COR-L47 (cell line): ENCODE measurements at places on chromosomes 6 and 20.
A peak's percentile ranks its signal among the peaks of the same experiment; 100 is the strongest.

DNA sequence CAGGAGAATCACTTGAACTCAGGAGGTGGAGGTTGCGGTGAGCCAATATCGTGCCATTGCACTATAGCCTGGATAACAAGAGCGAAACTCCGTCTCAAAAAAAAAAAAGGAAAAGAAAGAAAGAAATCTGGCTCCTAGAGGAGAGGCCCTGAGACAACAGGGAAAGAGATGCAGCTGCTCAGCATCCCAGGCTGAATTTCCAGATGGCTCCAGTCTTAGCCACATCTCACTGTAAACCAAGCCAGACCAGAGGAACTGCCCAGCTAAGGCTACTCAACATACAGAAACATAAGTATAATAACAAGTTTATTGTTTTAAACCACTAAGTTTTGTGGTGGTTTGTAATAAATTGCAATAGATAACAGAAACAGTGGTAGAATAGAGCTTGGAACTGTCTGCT, 38.5 kb upstream of the TASP1 start:
- no peak for DNase-seq

DNA sequence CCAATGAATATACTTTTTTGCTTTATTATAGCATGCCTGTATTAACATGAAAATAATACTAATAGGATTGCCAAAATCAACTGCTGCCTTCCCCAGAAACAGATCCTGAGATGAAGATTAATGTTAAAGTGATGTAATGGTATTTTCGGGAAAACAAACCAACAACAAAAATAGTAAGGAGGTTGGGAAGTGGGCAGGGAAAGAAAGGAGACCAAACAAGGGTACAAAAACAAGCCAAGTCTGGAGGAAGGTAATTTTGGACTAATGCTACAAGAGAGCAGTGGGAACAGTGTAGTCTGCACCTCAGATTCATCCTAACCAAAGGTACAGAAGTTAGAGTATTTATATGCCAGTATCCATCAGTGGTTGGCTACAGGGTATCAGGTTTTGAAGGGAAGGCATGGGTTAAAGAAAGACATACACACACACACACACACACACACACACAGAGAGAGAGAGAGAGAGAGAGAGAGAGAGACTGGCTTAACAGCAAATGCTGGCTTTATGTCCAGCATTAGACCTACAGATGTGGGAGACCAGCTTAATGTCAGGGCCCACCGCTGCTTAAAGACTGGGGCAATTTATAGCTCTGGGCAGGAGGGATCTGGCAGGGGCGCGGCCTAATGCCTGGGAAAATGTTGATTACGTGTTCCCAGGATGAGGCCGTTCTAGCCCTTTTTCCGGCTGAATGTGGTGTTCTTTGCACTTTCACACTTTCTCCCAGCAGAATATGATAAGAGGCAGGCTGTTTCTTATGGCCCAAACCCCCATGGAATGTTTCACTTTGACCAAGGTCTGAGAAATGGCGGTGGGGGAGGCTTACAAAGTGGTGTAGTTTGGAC, 3.8 kb upstream of the SLC17A1 start:
- no peak for DNase-seq

DNA sequence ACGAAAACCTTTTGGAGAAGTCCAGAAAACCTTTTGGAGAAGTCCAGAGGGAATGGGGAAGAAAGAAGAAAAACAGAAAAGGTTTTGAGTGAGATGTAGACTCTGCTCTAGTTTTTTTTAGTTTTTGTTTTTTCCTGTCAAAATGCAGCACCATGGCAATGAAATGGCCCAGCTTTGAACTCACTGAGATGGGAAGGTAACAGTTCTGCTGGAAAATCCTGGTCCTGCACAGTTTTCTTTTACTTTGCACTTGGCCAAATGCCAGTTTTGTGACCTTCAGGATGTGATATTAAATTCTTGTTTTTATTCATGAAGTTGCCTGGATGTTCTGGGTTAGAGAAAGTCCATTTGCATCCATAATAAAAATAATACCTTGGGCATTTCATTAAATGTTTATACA, 145.7 kb downstream of the CFAP61 start:
- no peak for DNase-seq

- no peak for DNase-seq
Observed at GRCh38 chr6:137829641-137830083, 37.4 kb upstream of the TNFAIP3 start.

- DNase-seq = no peak
Observed at GRCh38 chr6:44495036-44495901, 107.8 kb downstream of the CDC5L start.

GRCh38 chr6:36641543-36641942, 37.0 kb upstream of the CDKN1A start:
- DNase-seq = no peak

- DNase-seq = no peak
Observed at GRCh38 chr6:141580131-141580530, 552.6 kb upstream of the GJE1 start.

DNA sequence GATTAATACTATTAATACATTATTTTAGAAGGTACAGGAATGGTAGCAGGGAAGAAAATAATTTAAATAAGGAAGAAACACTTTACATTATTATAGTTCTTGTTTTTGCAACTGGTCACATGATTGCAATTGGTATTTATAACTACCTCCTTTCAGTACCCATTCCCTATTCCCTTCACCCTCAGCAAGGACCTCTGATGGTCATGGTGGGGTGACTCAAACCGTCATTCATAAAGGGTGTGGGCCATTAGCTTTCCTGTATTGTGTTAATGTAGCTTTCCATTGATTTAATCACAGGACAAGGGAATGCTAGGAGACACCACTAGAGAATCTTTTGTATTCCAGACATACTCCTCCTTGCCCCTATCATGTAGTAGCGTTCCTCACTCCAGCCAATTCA, 47.2 kb upstream of the TMEM244 start:
- no peak for DNase-seq

DNA sequence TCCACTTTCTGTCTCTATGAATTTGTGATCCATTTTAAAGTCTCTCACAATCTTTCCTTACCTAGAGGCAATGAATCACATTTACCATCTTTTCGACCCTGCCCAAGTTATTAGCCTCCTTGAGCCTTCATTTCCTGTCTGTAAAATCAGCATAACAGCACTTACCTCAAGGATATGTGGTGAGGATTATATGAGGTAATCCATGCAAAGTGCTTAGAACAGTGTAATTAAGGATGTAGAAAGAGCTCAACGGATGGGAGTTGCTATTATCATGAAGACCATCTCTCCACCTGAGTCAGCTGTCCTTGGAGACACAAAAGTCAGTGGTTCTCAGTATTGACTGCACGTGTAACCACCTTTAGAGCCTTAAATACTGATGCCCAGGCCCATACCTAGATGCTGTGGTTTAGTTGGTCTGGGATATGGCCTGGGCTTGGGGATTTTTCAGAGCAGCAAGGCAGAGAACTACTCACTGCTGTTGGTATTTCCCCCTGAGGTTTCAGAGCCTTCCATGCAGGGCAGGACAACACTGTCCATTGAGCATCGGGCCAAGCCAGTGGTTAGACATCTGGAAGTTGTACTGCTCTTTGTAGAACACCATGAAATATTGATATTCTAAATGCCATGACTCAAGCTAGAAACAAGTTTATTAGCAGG, 55.8 kb downstream of the LYRM2 start:
- DNase-seq = no peak

DNA sequence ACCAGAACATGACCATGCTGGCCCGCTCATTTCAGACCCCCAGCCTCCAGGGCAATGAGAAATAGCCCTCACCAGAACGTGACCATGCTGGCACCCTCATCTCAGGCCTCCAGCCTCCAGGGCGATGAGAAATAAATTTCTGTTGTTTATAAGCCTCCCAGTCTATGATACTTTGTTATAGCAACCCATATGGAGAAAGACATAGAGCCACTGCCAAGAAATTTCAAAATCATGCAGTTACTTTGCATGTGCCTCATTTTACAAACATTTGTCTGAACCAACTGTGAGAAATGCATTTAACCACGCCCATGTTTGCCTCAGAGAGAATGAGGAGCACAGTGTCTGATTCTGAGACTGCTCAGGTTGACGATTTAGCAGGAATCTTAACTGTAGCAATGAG, 15.5 kb downstream of the CYP39A1 start:
- no peak for DNase-seq

- DNase-seq = no peak
Observed at GRCh38 chr6:53394704-53395103, 46.0 kb upstream of the ELOVL5 start.

GRCh38 chr6:92339936-92340640, 1079.3 kb downstream of the EPHA7 start:
- DNase-seq = no peak

- no peak for DNase-seq
Observed at GRCh38 chr20:63840405-63840828, 9.4 kb upstream of the ZBTB46 start.

DNA sequence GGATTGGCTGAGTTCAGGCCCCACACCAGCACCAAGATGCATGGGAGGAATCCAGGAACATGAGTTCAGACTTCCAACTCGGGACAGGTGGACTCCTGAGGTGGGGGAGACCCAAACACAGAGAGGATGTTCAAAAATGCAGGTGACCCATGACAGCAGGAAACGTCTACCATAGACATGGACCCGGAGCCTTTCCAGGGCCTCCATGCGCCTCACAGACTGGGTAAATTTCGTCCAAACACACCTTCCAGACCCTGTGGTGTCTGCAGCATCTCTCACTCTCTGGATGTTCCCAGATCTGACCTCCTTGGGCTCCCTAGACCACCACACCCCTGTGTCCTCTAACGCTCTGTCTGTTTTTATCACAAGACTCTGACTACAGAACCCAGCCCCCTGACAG, 87.7 kb downstream of the PXDC1 start:
- no peak for DNase-seq

DNA sequence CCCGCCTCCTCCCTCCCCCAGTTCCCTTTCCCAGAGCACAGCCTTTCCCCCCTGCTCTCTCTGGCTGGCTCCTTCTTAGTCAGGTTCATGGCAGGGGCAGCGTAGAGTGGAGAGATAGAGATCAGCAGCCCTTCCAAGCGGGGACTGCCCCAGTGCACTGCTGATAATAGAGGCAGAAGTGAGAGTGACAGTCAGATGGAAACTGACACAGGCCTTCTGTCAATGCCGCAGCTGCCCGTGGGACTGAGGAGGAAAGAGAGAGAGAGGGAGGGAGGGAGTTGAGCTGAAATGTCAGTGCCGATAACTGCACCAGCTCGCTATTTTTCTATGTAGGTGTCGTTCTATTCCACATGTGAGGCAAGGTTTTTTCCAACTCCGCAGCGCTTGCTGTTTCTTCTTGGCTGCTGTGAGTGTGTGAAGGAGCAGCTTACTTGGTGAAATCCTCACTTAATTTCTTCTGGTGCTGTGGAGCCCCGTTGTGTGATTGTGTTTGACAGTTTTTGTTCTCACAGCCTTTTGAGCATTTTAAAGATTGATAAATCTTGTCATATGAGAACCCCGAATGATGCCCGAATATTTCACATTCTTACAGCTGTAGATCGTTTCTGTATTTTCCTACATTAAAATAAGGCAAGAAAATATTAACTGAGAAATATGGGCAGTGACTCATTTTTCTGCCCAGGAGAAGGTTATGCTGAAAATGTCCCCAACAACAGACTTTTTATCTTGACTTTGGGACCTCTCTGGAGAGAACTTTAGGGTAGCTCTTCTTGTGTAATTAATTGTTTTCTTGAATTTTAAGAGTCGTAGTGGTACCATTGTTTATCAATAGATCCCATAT, 386.4 kb upstream of the MMS22L start:
- DNase-seq = no peak

DNA sequence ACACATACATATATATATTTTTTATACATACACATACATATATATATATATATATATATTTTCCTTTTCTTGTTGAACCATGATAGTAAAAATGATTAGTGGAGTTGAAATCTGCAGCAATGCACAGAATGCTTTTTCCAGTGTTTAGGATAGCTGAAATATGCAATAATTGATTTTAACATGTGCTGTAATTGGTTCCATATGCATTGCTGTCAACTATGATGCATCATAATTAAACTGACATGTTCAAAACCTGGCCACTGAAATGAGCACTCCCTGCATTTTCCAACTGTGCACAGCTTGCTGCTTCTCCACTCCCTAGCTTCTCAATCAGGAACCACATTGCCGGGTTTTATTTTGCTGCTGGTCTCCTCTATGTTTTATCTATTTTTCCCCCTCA, 358.3 kb downstream of the PAX1 start:
- DNase-seq = no peak

- DNase-seq = no peak
Observed at GRCh38 chr6:44622956-44623355, 235.4 kb downstream of the CDC5L start.

GRCh38 chr6:92114091-92114675, 1305.2 kb downstream of the EPHA7 start:
- DNase-seq = peak; percentile 66
